Urothelium cell line (cell line): ENCODE measurements at places on chromosomes 13 and 19.
A peak's percentile ranks its signal among the peaks of the same experiment; 100 is the strongest.

DNA sequence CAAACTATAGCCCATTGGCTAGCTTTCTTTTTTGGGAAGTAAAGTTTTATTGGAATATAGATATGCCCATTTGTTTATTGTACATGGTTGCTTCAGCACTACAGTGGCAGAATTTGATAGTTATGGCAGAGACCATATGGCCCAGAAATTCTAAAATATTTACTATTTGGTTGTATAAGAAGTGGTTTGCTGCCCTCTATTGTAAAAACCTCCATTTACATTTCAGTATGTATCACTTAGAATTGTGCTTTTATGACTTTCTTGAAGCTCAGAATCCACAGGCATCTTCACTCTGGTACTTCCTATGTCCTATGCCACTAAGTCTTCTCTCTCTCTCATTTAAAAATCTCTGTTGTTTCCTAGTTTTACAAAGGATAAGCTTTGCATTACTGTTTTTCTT, 37.7 kb downstream of the DLEU7 start:
- DNase-seq: no peak

GRCh38 chr19:13031917-13032623, 36.8 kb downstream of the NFIX start:
- no peak for DNase-seq

GRCh38 chr19:48874303-48875135, 2.3 kb downstream of the PPP1R15A start:
- peak; percentile 27 for DNase-seq

DNA sequence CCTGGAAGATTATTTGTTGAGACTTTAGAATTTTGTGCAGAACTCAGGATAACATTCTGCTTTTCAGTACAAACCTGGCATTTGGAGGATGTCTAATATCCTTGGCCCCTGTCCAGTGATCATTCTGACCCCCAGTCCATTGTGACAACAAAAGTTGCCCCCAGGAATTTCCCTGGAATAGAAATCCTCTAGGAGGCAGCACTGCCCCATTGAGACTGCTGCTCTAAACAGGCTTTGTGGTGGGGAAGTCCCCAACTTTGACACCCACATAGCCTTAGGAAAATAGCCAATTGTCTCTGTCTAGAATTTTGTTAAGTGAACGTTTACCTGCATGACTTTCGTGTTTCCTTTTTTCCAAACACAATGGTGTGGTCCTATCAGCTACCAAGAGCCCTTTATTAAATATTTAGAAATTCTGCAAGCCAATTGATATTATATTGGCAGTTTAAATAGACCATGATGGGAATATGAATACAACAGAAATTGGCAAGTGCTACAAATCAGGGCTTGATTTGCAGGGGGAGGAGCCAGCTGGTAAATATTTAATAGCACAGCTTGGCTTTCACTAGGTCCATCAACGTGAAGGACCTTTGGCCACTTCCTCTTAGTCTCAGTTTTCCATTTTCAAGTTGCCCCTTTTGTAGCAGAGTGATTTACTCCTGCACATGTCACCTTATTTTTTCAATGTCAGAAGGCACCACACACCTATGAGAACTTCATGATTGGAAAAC, 451.7 kb downstream of the EFNB2 start:
- DNase-seq: no peak

DNA sequence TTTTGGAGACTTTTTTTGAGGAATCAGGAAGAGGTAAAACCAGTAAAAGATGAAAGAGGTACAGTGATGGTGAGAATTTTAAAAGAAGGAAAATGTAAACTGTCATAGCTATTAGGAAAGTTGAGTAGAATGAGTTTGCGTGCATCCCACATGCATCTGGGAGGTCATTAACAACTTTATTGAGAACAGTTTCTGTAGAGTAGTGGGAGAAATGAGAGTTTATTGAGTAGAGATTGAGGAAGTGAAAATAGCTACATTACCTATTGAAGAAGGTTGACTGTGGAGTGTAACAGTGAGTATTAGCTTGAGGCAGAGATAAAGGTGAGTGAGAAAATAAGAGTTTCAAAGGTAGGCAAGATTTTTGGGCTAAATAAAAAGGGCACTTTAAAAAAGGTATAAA, 38.7 kb downstream of the BRCA2 start:
- no peak for DNase-seq

GRCh38 chr19:28424077-28424476, 788.9 kb downstream of the UQCRFS1 start:
- no peak for DNase-seq

DNA sequence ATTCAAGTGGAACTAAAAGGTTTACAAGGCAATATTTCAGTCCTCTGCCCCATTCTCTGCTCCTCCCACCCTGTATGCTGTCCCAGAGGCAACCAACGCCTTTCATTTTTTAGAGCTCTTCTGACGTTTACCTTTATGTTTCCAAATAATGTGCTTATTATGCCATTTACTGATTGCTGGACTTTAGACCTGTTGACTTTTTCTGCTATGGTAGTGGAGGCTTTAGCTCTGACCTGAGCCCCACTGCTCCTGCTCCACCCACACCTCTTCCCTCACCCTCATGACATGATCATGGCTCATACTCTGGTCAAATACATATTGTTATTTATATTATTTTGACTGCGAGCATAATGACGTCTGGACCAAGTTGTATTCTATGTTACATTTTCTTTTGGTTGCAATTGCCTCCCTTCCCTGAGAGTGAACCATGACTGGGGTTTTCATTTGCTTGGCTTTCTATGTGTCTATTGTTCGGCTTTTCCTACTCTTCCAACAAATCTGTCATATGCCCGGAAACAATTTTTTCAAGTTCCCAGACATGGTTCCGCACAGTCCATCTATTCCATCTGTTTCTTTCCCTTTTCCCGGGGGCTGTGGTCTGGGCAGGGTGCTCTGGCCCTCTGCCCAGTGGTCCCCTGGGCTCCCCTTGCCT, 31.4 kb upstream of the GJB6 start:
- no peak for DNase-seq

DNA sequence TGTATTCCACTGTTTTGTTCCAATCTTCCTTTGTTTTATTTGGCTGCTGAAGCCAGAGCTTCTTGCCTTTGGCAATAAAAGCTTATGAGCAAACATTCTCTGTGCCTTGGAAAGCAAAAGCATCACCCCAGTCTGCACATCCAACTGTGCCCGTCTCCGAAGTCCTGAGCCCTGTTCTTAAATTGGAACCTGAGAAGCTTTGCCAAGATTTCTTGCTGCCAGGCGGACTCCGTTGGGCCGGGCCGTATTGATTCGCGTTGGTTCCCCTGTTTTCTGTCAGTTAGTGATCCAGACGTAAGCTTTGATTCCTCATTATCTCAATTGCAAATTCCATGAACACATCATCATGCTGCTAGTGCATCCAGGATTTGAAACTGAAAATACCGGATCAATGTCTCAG, 793.0 kb downstream of the OLFM4 start:
- no peak for DNase-seq

DNA sequence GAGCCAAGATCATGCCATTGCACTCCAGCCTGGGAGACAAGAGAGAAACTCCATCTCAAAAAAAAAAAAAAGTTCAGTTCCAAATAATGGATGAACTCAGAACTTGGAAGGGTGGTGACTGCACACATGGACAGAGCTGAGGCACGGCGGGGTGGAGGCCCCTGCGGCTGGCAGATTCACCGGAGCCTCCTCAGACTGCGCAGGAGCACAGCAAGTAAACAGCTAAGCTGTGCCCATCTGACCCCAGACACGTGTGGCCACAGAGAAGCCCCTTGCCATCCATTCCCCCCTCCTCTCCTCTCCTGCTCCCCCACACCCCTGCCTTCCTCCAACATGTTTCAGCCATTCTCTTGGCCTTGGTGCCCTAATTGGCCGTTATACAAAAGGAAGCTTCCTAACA, 15.6 kb upstream of the PROZ start:
- no peak for DNase-seq

DNA sequence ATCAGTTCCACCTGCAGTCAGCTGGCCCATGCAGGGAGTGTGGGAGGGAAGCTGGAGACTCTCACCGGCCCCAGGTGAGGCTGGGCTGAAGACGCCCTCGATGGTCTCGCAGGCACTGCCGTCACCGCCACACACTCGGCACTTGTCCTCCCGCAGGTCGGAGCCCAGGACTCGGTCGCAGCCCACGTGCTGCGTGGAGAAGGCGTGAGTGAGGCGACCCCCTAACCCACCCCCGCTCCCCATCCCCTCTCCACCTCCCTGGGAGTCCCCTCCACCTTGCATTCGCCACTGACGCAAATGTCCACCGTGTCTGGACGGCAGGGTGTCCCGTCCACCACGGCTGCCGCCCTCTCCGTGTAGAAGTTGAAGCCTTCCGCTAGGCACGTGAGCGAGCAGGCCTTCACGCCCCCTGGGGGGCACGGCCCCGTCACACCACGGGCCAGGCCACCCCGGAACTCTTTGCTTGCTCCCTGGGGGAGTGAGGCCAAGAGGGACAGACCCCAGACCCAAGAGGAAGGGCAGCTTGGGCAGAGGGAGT, 12.0 kb upstream of the MYO1F start:
- DNase-seq: no peak

GRCh38 chr19:37466277-37466797, 907 bp downstream of the ZNF569 start:
- no peak for DNase-seq

DNA sequence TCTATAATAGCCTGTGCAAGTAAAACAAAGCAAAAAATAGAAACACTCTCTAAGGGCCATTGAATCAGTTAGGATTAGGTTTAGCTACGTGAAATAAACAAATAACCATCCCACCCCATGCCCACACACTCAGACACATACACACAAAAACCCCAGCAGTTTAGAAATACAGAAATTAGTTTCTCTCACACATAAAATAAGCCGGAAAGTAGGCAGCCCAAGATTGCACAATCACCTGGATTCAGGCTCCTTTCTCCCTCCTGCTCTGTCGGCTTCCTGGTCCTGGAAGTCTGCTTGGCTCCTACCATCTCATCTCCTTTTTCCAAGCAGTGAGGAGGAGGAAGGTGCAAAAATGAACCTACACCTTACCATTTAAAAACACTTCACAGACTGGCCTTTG, 22.6 kb upstream of the USP12 start:
- DNase-seq: no peak

- DNase-seq: peak; percentile 11
Measured at GRCh38 chr13:51734786-51735185, 69.2 kb downstream of the DHRS12 start.

DNA sequence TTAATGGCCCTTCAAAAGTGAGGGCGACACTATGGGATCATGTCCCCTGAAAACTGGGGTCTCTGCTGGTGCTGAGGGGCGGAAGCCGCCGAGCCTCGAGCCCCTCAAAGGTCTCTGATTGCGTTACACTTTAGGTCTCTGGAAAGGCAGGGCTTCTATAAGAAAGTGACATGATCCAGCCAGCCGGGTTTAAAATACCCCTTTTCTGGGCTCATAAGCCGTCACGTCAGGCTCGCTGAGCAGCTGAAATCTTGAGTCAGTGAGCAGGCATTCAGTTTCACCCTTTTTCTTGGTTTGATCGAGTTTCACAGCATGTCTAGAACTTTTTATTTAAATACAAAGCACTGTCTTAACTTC, 600 bp upstream of the HMGB1 start:
- DNase-seq: no peak

DNA sequence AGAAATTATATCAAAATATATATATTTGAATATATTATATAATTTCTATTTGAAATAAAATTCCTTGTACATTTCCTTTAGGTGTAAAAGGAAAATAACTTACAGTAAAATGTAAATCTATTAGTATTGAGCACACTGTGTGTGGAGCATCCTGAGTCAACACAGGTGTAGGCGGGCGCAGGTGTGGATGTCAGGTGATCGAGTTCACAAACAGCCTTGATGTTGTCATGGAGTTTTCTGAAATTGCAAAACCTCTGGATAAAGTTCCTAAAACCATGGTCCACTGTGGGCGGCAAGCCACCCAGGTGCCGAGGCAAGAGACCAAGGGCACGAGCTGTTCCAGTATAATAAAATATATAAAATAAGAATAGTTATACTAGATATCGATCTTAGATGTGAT, 27.7 kb upstream of the MCF2L start:
- no peak for DNase-seq

GRCh38 chr13:102817907-102818306, 19.0 kb downstream of the BIVM start:
- DNase-seq: no peak

GRCh38 chr13:75813323-75813722, 177.2 kb downstream of the LMO7 start:
- DNase-seq: no peak

DNA sequence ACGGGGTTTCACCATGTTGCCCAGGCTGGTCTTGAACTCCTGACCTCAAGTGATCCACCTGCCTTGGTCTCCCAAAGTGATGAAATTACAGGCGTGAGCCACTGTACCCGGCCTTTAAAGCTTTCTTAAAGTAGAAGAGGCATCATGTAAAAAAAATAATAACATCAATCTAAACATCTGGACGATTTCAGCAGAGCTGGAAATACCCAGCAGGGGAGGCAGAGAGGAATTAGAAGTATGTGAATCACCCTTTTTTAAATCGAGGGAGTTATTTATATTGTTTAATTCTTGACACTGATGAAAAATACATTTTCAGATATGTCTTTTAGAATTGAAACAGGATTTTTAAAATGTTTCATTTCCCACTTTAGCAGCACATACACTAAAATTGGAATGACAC, 37.4 kb upstream of the MTIF3 start:
- no peak for DNase-seq

DNA sequence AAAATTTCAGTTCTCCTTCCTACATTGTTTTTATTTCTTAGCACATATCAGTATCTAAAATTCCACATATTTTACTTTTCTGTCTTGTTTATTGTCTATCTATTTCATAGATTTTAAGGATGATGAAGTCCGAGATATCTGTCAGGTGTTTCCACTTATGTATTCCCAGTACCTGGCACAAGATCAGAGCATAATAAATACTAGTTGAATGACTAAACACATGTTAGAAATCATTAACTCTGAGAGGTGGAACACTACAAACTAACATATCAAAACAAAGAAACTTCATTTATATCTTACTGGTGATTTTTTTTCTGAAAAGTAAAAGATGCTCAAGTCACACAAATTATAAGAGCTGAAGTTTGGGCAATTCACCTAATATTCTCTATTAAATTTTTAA, 1208.3 kb downstream of the PCDH9 start:
- no peak for DNase-seq

- peak; percentile 88 for DNase-seq
Measured at GRCh38 chr19:56066152-56067023, 54.7 kb downstream of the ZNF787 start.

GRCh38 chr19:31304831-31305312, 44.4 kb downstream of the TSHZ3 start:
- no peak for DNase-seq

- DNase-seq: no peak
Measured at GRCh38 chr19:16589917-16590316, 17.7 kb upstream of the SLC35E1 start.

GRCh38 chr19:3243819-3244700, 19.6 kb downstream of the CELF5 start:
- peak; percentile 42 for DNase-seq
